Mesenchymal stem cell (in vitro differentiated cells and primary cell): ENCODE measurements at places on chromosomes 2 and 18.
A peak's percentile ranks its signal among the peaks of the same experiment; 100 is the strongest.

- no peak for DNase-seq
Measured at GRCh38 chr18:22613058-22613690, 195.5 kb upstream of the CTAGE1 start.

DNA sequence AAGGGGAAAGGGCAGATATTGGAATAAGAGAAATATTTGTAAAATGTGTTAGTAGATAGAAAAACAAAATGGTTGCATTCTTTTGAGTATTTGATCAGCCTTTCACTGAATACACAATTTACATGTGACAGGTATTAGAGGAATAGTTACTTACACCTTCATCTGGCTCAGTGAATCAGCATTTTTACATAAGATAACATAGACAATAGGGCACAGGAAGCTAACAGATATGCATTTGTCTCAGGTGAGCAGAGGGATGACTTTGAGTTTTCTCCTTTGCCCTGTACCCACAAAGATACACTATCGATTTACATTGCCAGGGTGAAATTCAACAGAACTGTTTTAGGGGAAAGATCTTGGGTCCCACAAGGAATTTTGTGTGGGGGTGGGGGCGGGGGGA, 373.1 kb upstream of the NETO1 start:
- DNase-seq, result no peak

- DNase-seq, result no peak
Measured at GRCh38 chr2:171136024-171136423, 24.7 kb downstream of the TLK1 start.

DNA sequence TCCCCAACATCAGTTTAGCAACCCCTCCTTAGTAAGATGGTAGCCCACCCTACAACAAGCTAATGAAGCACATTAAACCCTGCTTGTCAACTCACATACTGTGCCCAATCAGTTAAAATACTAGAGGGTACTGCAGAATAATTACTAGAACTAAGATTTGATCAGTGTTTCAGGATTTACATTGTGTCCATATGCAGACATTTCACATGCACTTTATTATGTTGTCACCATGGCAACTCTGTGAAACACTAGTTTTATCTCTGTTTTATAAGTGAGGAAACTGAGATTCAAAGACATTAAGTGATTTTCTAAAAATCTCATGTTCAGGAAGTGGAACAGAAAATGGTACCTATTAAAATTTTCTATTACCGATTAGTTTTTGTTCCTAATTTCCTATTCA, 61.7 kb downstream of the CYBRD1 start:
- DNase-seq, result no peak

- DNase-seq, result no peak
Measured at GRCh38 chr18:36419900-36420531, 122.5 kb downstream of the FHOD3 start.

GRCh38 chr2:69776886-69777785, 35.2 kb downstream of the ANXA4 start:
- no peak for DNase-seq

GRCh38 chr2:157471078-157471477, 27.2 kb upstream of the CYTIP start:
- DNase-seq, result no peak

DNA sequence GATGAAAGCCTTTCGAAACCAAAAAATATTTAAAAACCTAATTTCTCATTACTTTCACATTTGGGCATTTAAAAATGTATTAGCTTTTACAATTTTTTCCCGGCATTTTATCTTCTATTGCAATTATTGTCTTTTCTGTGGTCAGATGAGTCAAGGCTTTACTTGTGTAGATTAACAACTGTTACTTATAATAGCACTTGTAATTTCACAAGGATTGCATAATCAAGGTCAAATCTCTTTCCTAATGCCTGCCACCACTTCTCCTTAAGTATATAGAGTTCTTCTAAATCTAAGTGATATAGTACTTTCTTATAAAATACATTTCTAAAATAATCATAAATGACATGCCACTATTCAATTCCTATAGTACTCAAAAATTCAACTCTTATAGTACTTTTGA, 67.2 kb downstream of the SLC8A1 start:
- DNase-seq, result peak; percentile 90

DNA sequence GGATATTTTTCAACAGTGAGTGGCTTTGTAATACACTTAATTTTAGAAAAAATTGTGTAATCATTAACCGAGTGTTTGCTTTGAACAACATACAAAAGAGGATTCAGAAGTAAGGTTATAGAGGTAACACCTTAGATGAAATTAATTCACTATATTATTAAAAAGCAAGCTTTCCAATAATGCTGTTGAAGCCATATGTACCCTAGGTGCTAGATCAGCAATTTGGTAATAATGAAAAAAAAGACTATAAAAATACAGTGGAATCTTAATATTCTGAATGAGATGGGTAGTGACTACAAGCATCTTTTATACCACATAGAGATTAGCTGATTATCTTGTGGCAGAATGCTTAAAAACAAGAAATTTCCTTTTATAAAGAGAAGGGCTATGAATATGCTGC, 115.1 kb upstream of the FAM136A start:
- no peak for DNase-seq

DNA sequence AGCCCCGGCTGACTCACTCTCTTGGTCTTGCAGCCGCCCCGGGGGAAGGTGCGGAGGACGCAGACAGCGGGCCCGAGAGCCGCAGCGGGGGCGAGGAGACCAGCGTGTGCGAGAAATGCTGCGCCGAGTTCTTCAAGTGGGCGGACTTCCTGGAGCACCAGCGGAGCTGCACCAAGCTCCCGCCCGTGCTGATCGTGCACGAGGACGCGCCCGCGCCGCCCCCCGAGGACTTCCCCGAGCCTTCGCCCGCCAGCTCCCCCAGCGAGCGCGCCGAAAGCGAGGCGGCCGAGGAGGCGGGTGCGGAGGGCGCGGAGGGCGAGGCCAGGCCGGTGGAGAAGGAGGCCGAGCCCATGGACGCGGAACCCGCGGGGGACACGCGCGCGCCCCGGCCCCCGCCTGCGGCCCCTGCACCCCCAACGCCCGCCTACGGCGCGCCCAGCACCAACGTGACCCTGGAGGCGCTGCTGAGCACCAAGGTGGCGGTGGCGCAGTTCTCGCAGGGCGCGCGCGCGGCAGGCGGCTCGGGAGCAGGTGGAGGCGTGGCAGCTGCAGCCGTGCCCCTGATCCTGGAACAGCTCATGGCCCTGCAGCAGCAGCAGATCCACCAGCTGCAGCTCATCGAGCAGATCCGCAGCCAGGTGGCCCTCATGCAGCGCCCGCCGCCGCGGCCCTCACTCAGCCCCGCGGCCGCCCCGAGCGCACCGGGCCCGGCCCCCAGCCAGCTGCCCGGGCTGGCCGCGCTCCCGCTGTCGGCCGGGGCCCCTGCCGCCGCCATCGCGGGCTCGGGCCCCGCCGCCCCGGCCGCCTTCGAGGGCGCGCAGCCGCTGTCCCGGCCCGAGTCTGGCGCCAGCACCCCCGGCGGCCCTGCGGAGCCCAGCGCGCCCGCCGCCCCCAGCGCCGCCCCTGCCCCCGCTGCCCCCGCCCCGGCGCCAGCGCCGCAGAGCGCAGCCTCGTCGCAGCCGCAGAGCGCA, 12.7 kb downstream of the SALL3 start:
- DNase-seq, result no peak

DNA sequence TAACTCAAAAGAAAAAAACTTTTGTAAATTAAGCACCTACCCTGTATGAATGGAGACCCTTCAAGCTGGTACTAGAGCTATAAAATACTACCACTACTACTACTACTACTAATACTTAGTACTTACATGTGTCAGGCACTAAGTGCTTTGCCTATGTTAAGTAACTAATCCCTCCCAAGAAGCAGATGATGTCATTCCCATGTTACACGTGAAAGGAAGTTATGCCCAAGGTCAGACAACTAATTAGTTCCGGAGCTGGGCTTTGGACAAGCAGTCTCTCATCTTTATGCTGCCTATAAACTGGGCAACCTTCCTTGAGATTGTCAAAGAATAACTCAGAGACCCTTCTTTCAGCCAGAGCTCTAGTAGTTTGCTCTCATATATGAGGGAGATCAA, 13.9 kb upstream of the ATP6V1B1 start:
- peak; percentile 20 for DNase-seq

GRCh38 chr2:220194630-220195584, 567.5 kb downstream of the SLC4A3 start:
- DNase-seq, result no peak

GRCh38 chr18:38575648-38576047, 1010.0 kb upstream of the CELF4 start:
- DNase-seq, result no peak

DNA sequence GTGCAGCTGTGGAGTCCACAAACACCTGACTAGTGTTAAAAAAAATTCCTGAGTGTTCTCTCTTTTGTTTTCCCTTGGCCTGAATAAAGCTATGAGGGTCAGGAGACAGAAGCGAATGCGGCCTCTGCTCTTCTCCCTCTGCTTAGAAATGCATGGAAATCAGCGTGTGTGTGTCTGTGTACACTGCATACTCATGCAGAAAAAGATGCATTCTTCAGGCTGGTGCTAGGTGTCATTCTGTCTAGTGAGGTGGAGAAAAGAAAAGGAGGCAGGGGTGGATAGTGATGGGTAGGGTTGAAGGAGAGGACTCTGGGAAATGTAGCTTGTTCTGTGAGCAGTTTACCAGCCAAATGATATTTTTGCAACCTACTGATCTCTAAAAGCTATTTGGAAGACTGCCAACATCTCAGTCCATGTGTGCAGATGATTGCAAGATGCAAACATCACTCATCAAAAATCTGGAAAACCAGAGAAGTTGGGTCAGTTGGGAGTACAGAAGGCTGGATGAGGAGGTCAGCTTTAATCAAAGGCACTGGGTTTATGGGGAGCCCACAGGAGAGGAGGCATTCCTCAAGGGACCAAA, 177.7 kb downstream of the INSIG2 start:
- no peak for DNase-seq

DNA sequence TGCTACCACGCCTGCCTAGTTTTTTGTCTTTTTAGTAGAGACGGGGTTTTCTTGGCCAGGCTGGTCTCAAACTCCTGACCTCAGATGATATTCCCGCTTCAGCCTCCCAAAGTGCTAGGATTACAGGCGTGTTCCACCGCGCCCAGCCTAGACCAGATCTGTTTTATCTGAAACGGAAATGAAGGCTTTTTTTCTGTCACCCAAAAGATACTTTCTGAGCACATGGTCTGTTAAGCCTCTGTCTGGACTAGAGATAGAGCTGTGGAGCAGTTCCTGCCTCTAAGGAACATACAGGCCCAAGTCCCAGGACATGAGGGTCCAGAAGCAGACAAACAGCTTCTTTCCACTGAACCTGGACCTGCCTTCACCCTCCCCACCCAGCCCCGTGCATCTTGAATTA, 43.6 kb upstream of the PTMA start:
- no peak for DNase-seq

GRCh38 chr2:11073251-11073650, 82.0 kb upstream of the SLC66A3 start:
- DNase-seq, result peak; percentile 70

DNA sequence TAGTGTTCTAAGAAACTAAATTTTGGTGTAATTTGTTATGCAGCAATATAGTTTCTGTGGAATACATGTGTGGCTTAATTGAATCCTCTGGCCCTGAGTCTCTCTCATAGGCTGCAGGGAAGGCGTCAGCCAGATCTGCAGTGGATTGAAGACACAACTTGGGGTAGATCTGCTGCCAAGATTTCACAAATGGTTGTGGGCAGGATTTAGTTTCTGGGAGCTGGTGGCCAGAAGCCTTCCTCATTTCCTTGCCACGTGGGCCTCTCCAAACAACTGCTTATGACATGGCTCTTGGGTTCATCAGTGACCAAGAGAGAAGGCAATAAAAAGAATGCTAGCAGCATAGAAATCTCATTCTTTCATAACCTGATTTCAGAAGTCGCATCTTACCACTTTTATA, 28.2 kb downstream of the CCDC102B start:
- DNase-seq, result no peak

DNA sequence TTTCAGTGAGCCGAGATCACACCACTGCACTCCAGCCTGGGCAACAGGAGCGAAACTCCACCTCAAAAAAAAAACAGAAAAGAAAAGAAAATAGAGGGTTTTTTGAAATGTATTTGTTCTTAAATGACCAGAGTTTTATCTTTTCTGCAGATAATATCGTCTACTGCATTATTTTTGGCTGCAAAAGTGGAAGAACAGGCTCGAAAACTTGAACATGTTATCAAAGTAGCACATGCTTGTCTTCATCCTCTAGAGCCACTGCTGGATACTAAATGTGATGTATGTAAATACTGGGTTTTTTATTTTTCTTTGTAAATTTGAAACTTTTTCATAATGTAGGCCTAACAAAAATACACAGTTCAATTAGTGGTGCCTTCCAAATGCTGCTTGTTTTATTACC, 18.1 kb downstream of the CCNT2 start:
- no peak for DNase-seq

DNA sequence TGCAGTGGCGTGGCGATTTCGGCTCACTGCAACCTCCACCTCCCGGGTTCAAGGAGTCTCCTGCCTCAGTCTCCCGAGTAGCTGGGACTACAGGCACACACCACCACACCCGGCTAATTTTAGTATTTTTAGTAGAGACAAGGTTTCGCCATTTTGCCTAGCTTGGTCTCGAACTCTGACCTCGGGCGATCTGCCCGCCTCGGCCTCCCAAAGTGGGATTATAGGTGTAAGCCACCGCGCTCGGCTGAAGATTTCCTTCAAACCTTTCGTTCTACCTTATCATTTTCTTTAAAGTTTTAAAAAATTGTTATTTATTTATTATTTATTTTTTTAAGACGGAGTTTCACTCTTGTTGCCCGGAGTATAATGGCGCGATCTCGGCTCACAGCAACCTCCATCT, 979 bp upstream of the WDR43 start:
- DNase-seq, result no peak

- no peak for DNase-seq
Measured at GRCh38 chr2:231497651-231498050, 32.6 kb downstream of the NMUR1 start.

DNA sequence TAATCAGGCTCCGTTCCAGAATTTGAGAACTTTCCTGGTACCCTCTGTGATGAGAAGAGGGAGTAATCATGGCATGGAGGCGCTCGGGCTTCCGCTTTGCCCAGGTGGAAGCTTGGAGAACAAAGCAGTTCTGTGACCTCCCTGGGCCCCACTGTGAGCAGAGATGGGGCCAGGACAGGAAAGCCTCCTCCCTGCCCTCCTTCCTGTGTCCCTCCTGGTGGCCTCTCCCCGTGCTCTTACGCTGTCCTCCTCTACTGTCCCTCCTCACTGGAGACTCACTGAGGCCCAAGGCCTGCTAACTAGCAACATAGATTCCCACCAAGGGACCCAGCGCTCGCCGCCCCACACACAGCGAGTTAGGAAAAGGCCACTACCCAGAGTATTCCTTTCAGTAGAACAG, 119.8 kb downstream of the MAPK4 start:
- no peak for DNase-seq

DNA sequence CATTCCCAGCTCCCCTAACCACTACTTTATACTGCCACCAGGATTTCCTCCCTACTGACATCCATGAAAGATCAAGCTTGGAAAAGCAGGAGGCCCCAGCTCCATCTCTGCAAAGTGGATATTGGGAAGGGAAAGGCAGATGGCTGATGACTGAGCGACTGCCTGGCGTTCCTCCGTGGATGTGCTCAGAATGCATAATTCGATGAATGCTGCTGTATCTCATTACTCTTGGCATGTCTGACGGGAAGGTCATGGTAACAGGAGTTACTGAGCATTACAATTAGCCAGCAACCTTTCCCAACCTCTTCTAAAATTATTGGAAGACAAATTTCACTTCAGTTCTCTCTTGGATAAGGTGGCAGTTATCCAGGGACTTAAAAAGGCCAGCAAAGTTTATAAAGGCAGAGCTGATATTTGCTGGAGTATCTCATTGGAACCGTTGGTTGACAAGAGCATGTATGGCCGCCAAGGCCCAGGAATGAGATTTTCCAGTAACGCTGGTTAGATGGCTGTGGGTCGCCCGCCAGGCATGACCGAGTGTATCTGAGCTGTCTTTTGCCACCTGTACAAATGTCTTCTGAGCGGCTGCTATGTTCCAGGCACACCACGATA, 34.5 kb downstream of the KCNE4 start:
- no peak for DNase-seq
